AG08396 (cell line): ENCODE measurements at places on chromosomes 1 and 21.

GRCh38 chr21:46431884-46432488 lies 26.7 kb upstream of the DIP2A start:
- no peak for DNase-seq

DNA sequence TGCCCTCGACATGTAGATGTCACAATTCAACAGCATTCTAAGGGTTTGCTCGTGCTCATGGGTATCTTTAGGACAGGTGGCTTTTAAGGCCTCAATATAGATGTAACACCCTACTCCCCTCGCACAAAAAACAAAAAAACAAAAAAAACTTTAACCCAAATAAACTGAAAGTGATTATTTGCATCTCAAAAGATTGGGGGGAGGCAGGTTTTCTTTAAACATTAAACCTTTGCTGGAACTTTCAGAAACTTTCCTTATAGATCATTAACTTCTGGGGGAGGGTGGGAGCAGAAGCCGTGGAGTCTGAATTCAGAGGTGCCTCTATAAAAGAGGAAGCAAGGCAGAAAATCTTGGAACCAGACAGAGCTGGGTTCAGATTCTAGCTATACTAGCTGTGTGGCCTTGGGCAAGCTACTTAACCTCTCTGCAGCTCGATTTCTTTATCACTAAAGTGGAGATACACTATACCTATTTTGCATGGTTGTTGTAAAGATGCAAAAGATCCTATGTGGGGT lies 3.2 kb upstream of the KIAA1614 start:
- no peak for DNase-seq

DNA sequence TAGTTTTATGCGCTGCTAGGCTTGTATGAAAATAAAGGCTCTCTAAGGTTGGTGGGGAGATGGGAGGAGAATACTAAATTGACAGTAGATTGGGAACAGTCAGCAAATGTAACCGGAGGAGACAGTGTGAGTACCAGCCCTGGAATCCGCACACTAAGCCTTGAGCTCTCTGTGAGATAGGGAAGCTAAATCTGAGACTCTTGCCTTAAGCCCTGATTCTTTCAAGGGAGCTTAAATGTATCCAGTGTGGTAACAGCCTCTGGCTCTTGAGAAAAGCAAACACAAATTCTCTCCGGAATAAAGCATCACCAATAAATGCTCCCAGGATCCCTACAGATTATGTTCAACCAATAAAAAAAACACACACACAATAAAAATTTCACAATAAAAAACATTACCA lies 33.0 kb upstream of the PDPN start:
- no peak for DNase-seq

GRCh38 chr1:202689493-202690342 lies 20.5 kb downstream of the SYT2 start:
- no peak for DNase-seq

- DNase-seq, result peak; percentile 77
Observed at GRCh38 chr1:153677718-153678518, 570 bp upstream of the NPR1 start.

DNA sequence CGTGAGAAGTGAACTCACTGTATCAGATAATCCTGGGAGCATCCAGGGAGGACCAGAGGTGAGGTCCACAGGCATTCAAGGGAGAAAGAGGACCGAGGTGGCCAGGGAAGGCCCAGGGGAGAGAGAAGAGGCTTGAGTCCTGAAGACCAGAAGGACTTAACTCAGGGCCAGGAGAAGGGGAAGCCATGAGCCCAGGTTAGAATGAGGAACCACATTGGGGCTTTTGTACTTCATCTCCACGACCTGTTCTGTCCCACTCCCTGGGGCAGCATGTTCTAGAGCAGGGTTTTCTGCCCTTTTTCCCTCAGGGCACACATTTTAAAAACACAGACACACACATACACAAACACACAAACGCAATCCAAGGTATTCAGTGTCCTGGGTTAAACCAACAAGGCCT lies 8.4 kb downstream of the LGR6 start:
- no peak for DNase-seq

DNA sequence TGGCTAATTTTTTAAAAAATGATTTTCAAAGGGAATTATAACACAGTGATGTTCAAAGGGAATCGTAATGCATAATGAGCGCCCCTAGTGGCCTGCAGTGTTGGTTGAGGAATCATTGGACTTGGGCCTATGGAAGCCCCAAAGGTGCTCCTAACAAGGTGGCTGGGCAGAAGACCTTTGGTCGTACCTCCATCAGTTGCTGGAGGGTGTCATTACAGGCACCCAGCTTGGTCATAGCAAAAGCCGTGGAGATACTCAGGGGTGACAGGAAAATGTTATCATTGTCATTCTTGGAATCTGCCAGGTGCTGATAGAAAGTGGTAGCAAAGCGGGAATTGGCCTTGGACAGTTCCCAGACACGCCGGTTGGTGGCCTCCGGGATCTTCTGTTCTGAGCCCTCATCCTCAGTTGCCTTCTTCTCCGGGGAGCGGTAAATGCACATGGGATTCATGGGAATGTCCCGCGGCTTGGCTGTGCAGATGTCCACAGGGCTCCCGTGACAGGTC lies 2.7 kb downstream of the SERPINC1 start:
- DNase-seq, result peak; percentile 29
